ENCODE measurements at places on chromosomes 1 and 21.

DNA sequence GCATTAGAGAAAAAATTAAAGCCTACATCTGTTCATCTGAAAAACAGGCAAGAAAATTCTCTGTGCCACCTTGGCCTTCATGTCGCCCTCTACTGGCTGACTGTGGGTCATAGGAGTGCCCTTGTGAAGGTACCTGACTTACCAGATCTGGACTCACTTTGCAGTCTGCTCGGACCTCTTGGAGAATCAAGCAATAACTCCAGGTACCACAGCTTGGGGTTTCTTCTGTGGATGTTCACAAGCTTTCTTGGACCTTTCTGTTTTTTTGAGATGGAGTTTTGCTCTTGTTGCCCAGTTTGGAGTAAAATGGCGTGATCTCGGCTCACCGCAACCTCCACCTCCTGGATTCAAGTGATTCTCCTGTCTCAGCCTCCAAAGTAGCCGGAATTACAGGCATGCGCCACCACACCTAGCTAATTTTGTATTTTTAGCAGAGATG, 2.4 kb upstream of the PRAMEF18 start:
- DNase-seq, result peak; percentile 51

DNA sequence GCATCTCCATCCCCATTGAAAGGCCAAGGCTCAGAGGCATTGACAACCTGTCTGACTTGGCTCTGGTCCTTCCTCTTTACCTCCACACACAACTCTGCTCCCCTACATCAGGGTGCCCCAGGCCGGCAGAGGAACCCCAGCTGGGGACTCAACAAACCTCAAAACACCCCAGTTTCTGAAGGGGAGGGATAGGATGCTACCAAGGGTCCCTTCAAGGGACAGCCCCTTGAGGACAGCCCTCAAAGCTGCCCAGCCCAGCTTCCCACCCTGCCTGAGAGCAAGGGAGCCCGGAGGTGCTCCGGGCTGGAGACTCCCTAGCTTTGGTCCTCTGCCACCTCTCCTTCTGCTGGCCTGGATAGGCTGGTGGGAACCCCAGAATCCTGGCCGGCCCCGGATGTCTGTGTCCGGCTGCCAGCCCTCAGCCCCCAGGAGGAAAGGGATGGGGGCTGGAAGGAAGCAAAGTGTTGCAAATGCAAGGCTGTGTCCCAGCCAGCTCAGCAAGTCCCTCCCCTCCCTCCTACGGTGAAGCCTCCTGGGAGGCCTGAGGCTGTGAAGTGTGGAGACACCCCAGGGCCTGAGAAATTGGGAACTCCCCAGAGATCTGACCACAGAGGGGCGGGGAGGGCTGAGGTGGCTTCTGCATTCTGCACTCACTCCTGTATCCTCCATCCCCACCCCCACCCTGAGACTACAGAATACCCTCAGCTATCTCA, 1.1 kb upstream of the MARCKSL1 start:
- peak; percentile 72 for DNase-seq

DNA sequence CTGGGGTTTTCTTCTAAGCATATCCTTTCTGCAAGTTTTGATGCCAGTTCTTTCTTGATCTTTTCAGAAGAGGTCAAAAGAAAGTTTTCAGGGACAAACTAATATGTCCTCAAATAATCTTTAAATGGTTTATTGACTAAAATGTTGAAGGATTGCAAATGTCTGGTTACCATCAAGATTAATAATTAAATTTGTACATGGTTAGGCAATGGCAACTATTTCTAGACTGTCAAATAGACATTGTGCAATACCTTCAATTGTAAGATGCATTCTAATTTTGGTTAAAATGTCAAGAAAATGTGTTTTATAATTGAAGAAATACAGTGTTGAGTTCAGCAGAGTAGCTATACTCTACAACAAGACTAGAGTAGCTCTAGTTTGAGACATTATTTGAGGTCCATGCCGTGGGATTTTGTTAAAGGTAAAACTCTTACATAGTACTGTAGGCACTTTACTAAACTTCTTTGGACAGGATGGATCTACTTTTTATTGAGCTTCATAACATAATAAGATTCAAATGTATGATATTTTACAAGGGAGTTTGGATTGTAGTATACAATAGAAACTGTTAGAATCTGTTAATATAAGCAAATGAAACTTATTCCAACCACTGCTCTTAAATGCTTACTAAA, 22.6 kb downstream of the MAEL start:
- no peak for DNase-seq

- peak; percentile 13 for DNase-seq
These were observed 17.5 kb upstream of the COL6A2 start for GRCh38 chr21:46080171-46081021.

DNA sequence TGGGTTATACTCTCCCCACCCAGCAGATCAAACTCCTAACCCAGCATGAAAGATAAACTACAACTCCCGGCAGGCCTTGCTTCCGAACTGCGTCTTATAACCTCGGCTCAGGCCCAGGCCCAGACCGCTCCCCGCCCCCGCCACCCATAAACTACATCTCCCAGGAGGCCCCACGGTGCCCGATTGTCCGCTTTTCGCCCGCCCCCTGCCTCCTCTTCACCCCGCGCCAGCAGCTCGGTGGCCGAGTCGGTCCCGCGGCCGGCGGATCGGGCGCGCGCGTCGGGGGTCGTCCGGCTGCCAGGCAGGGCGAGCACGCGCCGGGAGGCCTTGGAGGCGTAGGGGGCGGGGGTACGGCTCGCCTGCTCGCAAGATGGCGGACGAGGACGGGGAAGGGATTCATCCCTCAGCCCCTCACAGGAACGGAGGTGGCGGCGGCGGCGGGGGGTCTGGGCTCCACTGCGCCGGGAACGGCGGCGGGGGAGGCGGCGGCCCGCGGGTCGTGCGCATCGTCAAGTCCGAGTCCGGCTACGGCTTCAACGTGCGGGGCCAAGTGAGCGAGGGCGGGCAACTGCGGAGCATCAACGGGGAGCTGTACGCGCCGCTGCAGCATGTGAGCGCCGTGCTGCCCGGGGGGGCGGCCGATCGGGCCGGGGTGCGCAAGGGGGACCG, at the start of gene SNX27:
TSS of gene SNX27 (plus strand) at position 219 of the 669 bp plus-strand sequence. CDS start at position 371, 152 bp downstream.
- DNase-seq, result peak; percentile 88

- DNase-seq, result peak; percentile 81
These were observed 9.7 kb downstream of the CD2 start for GRCh38 chr1:116763787-116764465.

DNA sequence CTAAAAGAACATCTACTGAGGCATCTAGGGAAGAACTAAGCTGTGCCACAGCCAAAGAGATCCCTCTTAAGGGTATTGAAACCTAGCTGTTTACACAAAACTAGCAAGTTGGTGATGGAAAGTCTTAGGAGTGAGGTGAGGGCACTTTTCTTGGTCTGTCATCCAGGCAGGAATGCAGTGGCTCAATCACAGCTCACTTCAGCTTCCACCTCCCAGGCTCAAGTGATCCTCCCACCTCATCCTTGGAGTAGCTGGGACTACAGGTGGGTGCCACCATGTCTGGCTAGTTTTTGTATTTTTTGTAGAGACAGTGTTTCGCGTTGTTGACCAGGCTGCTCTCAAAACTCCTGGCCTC, 2.4 kb downstream of the PLEKHO1 start:
- no peak for DNase-seq

DNA sequence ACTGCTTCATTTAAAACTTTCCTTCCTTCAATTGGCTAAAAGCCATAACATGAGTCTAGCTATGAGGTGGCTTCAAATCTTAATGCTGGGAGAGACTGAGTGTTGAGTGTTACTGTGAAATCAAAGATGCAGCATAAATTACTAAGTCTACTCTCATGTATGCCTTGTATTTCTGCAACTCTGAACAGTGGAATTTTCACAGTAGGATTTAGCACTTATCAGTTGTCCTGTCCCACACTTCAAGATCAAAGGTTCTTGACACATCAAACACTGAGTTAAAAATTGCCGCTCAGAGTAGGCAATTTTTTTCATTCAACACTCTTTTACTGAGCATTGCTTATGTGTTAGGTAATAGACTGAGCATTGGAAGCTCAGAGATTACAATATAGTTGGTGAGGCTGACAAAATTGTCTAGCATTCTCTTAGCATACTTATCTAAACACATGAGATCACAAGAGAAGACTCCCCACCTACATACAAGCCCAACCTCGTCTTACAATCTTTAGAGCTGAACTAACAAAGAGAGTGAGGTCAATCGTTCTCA, 56.4 kb upstream of the ADORA3 start:
- no peak for DNase-seq

GRCh38 chr1:27179979-27180378, 25.1 kb upstream of the SLC9A1 start:
- DNase-seq, result no peak

- no peak for DNase-seq
These were observed 22.6 kb downstream of the TNFRSF8 start for GRCh38 chr1:12085643-12086260.

DNA sequence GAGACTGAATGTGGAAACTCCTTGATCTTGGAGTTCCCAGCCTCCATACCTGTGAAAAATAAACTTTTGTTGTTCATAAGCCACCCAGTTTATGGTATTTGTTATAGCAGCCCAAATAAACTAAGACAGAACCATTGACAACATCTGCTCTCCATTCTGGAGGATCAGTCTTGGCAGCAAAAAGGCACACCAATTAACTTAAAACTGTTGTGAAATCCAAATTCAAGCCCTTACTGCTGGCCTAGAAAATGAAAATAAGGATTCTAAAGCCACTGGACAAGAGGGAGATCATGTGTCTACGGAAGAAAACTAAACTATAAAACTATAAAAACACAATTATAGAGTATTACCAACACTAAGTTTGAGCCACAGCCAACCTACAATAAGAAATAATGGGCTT, 172.1 kb upstream of the RNPC3 start:
- no peak for DNase-seq

DNA sequence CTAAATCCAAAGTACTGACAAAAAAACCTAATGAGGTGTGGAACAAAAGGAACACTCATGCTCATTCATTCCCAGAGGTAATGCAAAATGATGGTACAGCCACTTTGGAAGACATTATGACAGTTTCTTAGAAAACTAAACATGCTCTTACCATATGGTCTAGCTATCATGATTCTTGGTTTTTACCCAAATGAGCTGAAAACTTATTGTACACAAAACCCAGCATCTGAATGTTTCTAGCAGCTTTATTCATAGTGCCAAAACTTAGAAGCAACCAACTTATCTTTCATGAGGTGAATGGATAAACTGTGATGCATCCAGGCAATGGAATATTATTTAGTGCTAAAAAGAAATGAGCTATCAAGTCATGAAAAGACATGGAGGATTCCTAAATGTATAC, 318.4 kb upstream of the OLFM3 start:
- DNase-seq, result no peak

- no peak for DNase-seq
These were observed 21.9 kb downstream of the FAM20B start for GRCh38 chr1:179047636-179047997.

- peak; percentile 6 for DNase-seq
These were observed 306.2 kb downstream of the MATN1 start for GRCh38 chr1:30417001-30417700.

- no peak for DNase-seq
These were observed 76.6 kb downstream of the NOS1AP start for GRCh38 chr1:162145966-162146696.

- DNase-seq, result no peak
These were observed 11.0 kb upstream of the VCAM1 start for GRCh38 chr1:100708476-100709062.

- DNase-seq, result no peak
These were observed 31.4 kb upstream of the DEPDC1 start for GRCh38 chr1:68528243-68528642.
